ENCODE measurements at places on chromosomes 2 and 18.

GRCh38 chr2:141105763-141106162 is 1025.1 kb downstream of the LRP1B start:
- no peak for DNase-seq

DNA sequence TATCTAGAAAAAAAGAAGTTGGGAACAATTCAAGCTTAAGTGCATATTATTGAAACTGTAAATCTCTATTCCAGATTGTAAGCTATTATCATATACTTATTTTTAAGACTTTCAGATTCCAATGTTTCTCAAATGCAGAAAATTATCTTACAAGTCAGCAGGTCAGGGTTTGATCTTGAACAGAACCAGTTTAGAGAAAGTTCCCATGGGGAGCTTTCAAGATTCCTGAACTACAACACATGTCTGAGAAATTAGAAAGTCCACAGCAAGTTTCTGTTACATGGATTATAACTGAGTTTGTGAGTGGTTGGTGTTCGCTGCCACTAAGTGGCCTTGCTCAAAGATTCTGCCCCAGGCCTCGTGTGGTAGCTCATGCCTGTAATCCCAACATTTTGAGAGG is 31.6 kb upstream of the SP3 start:
- DNase-seq = no peak

DNA sequence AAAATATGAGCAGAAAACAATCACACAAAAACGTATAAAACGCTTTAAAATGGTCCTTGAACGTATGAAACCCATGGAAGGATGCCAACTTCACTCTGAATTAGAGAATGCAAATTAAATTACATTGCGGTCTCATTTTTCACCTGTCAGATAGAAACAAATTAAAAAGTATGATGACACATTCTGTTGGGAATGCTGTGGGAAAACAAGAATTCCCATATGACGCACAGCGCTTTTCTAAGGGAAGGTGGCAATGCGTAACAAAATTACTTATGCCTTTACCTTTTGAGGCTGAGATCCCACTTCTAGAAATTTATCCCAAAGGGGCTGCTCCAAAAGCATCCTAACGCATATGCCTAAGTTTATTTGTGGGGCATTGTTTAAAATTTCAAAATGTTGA is 3.8 kb upstream of the RPS7 start:
- DNase-seq = no peak

- DNase-seq = no peak
Measured at GRCh38 chr2:141513853-141514252, 617.0 kb downstream of the LRP1B start.

GRCh38 chr2:151193576-151193975 is 68.1 kb downstream of the RBM43 start:
- no peak for DNase-seq

GRCh38 chr2:38115216-38116032 is 39.5 kb upstream of the CYP1B1 start:
- DNase-seq = peak; percentile 43

Measured in GM12892 (cell line).